ENCODE measurements at places on chromosomes 3 and 15. TPM values are rescaled to one million over a fixed set of nuclear protein-coding genes. Genes with fewer than 3 reads are reported as not detected.

DNA sequence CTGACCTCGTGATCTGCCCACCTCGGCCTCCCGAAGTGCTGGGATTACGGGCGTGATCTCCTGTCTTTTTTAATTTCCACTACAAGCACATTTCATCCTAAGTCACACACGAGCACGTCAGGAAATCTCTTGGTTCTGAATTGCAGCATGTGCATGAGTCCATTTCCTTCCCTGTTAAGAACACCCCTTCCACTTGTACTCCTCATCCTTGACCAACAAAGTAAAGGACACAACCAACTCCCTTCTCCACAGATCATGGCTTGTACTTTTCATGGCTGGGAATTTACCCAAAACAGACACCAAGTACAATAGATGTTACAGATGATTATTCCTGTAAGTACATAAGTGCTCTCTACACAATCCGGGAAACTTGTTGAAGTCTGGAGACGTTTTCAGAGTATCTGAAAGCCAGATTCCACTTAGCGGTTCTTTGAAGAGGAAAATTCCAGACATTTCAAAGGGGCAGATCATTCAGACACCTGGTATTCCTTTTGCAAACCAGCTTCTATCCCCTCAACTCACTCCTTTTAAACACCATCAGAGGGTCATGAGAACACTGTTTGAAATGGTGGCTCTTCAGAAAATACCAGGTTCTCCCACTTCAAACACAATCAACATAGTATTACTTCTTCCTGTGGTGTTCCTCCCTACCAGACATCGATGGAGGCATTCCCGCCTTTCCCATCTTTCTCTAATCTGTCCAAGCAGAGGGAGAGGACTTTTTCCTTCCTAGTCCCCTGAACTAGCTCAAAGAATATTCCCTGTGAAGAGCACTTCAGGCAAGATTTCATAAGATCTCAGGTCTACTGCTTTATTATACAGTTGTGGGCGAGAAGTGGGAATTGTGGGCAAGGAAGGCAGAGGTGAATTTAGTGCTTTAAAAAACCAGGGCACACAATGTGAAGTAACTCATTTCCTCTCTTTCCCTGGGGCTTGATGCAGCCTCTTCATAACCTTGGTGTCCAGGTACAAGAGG is 80.1 kb upstream of the TSC22D2 start:
- no peak for DNase-seq
- no peak overlapping the region for H3K4me3 ChIP-seq
- H3K4me1 ChIP-seq, result peaks cover 26% of the 10 kb centered on the region
- no peaks in the 10 kb centered on the region for H3K36me3 ChIP-seq

GRCh38 chr3:39147711-39148434 is 5.5 kb downstream of the CSRNP1 start:
- H3K27ac ChIP-seq, result peak overlapping the region; percentile 99
- peak overlapping the region; percentile 70 for H3K4me3 ChIP-seq
- peak; percentile 55 for DNase-seq
- peaks cover 44% of the 10 kb centered on the region for H3K36me3 ChIP-seq

DNA sequence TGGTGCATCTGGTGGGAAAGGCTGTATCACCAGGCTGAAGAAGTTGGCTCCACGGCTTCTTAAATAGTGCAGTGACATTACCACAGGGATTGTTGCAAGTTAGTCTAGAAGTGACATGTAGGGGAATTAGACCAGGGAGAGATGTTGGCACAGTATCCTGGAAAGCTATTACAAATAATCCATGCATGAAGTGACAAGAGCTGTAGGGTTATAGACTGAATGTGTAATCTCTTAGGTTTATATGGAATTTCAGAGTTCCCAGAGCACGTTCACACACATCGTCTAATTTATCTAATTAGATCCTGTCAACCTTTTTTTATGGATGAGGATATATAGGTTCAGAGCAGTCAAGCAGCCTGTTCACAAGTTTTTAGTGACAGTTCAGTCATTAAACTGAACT is 37.3 kb upstream of the APH1B start:
- no peak overlapping the region for H3K4me3 ChIP-seq
- DNase-seq, result no peak
- peaks cover 33% of the 10 kb centered on the region for H3K36me3 ChIP-seq
- H3K27me3 ChIP-seq, result no peaks in the 10 kb centered on the region
- H3K27ac ChIP-seq, result no peak overlapping the region

DNA sequence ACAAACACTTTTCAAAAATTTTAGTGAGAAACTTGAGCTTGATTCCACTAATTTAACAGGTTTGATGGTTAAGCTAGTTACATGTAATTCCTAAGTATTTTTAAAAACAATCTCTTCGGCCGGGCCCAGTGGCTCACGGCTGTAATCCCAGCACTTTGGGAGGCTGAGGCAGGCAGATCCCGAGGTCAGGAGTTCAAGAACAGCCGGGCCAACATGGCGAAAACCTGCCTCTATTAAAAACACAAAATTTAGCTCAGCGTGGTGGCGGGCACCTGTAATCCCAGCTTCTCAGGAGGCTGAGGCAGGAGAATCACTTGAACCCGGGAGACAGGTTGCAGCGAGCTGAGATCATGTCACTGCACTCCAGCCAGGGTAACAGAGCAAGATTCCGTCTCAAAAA is 25.3 kb downstream of the TRA2B start:
- no peak overlapping the region for H3K27ac ChIP-seq
- H3K4me3 ChIP-seq, result no peak overlapping the region
- no peaks in the 10 kb centered on the region for H3K27me3 ChIP-seq
- peaks cover 28% of the 10 kb centered on the region for H3K36me3 ChIP-seq

Gene TMEM158
- total RNA-seq, result 7.3 TPM

Gene TIMP4
- total RNA-seq, result 0.69 TPM

Data from endothelial cell (in vitro differentiated cells).